ENCODE measurements at places on chromosomes 1 and 21.
A peak's percentile ranks its signal among the peaks of the same experiment; 100 is the strongest.

- DNase-seq: no peak
Observed at GRCh38 chr1:201039876-201040275, 16.4 kb upstream of the KIF21B start.

DNA sequence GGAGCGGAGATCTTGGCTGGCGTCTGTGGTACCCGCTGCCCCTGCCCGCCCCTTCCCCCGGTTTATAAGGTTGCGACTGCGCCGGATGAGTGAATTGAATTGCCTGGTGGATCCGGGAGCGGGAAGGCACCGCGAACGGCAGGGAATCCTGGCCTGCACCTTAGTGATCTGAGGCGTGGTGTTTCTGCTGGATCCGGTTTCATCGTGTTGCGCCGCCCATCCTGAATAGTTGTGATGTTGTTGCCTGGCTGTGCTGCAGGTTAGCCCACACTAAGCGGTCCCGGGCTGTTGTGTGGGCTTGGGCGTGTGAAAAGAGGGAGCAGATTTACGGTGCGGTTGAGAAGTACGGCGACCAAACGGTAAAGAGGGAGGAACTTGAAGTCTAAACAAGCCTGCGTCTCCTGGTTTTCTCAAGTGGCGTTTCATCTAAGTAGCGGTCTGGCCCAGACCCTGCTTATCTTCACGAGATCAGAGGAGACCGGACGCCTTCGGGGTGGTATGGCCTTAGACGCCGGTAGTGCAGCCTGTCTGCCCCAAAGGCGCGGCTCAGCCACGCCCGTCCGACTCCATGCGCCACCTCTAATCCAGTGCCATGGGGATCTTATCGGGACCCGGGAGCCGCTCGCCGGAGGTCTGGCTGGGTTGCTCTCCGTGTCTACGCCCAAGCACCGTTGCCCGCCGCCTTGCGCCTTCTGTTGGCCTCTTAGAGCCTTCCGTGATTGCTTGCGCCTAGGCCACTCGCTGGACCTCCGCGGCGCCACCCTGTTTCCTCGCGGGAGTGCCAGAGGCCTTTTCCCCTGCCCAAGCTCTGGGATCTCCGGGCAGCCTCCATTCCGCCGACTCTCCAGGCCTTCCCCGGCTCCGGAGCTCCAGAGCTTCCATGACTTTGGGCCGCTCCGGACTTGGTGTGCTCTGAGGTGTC, 87.5 kb upstream of the RHOU start:
- peak; percentile 50 for DNase-seq

GRCh38 chr1:85144351-85144750, 56.5 kb downstream of the SYDE2 start:
- no peak for DNase-seq

DNA sequence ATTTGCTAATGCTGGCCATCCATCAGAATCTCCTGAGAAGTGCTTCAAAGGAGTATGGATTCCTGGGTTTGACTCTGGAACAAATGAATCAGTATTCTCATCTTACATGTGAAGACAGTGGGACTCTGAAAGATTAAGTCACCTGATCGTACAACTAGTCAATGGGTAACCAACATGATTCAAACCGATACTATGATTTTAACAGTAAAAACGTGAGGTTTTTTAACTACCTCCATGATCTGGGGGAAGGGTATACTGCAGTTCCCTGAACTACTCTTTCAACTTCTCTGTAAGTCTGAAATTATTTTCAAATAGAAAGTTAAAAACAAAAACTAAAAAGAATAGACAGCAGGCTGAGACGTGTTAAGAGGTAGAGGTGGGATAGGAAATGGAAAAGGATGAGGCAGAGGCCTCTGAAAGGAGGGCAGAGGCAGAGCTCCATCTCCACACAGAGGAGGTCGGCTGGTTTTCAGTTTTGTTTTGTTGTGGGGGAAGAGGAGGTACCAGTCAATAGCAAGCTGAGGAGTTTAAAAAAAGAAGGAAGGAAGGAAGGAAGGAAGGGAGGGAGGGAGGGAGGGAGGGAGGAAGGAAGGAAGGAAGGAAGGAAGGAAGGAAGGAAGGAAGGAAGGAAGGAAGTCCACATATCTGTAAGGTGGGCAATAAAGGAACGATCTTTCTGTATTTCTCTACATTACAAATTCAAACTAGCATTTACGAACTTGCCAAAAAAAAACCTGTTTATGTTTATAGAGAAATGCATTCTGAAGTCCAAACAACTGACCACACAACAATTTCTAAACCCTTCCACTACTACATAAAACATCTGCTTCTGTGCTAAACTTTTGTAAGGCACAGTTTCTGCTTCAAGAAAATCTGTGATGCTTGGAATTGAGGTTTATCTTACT, 213.1 kb downstream of the RERE start:
- no peak for DNase-seq

DNA sequence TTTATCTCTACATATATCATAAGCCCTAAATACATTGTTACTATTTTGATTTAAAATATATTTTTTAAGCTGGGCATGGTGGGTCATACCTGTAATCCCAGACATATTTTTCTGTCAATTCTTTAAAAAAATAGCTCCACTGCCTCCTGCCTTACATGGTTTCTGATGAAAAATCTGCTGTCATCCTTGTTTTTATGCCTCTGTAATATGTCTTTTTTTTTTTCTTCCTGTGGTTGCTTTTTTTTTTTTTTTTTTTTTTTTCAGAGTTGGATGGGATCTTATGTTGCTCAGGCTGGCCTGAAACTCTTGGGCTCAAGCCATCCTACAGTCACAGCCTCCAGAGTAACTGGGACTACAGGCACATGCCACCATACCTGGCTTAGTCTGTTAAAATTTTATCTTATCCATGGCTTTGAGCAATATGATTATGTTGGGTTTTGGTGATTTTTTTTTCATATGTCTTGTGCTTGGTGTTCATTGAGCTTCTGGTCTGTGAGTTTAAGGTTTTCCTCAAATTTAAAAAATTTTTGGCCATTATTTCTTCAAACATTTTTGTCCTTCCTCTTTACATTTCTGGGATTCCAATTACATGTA, 12.4 kb upstream of the EDARADD start:
- no peak for DNase-seq

DNA sequence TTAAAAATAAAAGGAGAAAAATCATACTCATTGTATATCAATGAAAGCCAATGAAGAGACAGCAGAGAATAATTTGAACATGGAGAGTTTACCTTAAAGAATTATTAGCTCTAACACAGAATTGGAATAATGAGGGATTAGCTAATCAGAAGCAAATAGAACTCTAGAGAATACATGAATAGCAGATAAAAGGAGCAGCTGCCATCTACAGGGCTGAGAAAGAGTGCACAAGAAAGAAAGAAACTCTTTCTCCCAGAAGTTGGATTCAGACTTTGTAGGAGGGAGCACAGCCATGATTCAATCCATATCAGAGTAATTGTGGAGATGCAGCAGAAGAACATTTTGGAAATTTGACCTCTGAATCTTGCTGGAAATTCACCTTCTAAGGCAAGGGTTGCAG, 1171.2 kb downstream of the PLA2G4A start:
- no peak for DNase-seq

- DNase-seq: no peak
Observed at GRCh38 chr1:37294529-37294928, 179.9 kb upstream of the ZC3H12A start.

DNA sequence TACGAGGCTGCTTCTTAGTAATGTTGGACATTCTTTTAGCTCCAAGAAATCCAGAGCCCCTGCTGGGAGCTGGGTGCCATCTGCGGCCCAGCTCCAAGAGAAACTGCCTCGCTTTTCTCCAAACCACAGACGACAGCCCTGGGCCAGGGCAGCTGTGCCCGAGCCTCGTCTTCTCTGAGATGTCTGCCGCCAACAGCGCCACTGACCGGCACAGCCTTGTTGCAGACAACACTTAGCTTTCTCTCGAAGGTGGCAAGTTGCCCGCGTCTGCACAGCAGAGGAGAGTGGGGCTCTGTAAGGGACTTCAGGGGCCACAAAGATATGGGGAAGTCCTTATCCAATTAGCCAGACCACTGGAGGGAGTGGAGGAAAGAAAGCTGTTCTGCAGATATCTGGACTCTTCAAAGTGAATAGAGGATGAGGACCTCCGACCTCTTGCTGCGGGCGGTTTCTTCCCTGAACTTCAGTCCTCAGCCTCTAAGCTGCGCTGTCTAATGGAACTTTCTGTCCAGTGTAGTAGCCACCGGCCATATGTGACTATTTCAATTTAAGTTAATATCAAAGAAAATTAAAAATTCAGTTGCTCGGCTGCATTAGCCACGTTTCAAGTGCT, 63.9 kb upstream of the DISP3 start:
- no peak for DNase-seq

- no peak for DNase-seq
Observed at GRCh38 chr1:226873771-226874578, 3.6 kb downstream of the PSEN2 start.

Data from NCI-H1930 (cell line).